Ureter (tissue), 1 donor: ENCODE measurements at places on chromosomes 5 and 9. TPM values are rescaled to one million over a fixed set of nuclear protein-coding genes. Genes with fewer than 3 reads are reported as not detected.

ANKRD34B gene
- not detected for total RNA-seq

ZNF883 gene
- 1.7 TPM for total RNA-seq

IFNA21 gene
- total RNA-seq, result not detected

COL15A1 gene
- 63.2 TPM for total RNA-seq

SLC1A1 gene
- total RNA-seq, result 5.0 TPM

FGF1 gene
- not detected for total RNA-seq

CD274 gene
- 5.4 TPM for total RNA-seq

C6 gene
- 2.5 TPM for total RNA-seq

TRIM7 gene
- 3.0 TPM for total RNA-seq

- DNase-seq, result no peak
These were observed 96.8 kb downstream of the RAPGEF6 start for GRCh38 chr5:131538177-131538593.

DNA sequence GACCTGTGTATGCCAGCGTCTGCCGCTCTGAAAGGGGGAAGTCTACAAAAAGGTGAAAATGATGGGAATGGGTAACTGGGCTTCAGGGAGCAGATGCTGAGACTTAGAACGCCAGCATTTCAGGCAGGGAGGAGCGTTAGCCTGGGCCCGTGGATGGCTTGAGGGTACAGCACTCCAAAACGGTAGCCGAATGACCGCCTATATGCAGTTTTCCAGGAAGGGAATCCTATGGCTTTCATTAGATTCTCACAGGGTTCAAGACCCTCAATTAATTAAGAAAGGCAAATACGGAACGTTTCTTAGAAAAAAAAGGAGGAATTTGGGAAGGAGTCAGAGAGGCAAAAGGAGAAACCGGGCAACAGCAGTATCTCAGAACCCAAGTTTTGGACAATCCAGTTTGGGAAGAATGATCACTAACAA, 639 bp downstream of the AMACR start:
- no peak for DNase-seq

GRCh38 chr9:13934416-13934815, 379.5 kb downstream of the NFIB start:
- no peak for DNase-seq

- no peak for DNase-seq
These were observed 25.2 kb upstream of the ASPN start for GRCh38 chr9:92507496-92507895.

DNA sequence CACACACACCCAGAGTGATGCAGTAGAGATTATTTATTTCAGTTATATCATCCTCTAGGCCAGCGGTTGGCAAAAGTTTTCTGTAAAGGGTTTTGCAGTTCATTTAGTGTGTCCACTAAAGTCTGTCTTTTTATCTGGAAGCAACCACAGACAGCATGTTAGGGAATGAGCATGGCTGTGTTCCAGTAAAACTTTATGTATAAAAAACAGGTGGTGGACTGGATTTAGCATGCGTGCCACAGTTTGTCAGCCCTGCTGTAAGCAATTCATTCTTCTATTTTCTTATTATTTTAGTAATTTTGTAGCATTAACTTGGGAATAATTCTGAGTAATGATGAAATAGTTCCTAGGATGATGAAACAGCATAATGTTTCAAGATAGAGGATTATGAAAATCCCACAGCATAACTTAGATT, 51.7 kb downstream of the CCNH start:
- no peak for DNase-seq

GRCh38 chr5:97022898-97023297, 87.0 kb downstream of the LNPEP start:
- no peak for DNase-seq

DNA sequence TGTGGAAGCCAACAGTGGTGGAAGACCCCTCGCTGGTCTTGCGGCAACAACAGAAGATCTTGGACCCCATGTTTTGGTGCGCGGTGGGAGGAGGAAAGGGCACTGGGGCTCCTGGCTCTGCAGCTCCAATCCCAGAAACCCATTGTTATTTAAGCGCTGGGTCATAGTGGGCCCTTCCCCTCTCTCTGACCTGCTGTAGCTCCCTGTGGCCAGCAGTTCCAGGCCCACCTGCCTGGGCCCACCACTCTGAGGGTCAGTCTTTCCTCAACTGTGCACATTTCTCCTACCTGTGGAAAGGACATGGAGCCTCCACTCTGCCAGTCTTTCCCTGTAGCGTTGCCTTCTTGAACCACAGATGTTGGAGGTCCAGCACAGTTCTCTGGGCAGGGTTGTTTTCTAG, at the start of gene TEX53:
Gene TEX53 (minus strand): TSS at position 101 of the 400 bp plus-strand sequence. CDS start 31 bp downstream, at position 70.
- no peak for DNase-seq

DNA sequence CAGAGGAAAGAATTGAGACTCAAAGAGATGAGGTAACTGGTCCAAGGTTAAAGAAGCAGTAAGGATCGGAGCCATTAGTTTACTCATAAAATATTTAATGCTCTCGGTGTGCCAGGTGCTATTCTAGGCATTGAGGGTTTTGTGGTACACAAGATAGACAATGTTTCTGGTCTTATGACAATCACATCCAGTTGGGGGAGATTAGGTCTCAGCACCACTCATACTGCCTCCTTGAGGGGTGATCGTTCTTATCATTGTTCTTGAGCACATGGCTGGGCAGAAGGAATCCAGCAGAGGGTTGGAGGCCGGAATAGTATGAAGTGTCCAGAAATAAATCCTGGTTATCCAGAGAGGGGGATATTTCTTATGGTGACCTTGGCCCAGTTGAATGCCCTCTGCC, 40.7 kb upstream of the LCP2 start:
- no peak for DNase-seq

DNA sequence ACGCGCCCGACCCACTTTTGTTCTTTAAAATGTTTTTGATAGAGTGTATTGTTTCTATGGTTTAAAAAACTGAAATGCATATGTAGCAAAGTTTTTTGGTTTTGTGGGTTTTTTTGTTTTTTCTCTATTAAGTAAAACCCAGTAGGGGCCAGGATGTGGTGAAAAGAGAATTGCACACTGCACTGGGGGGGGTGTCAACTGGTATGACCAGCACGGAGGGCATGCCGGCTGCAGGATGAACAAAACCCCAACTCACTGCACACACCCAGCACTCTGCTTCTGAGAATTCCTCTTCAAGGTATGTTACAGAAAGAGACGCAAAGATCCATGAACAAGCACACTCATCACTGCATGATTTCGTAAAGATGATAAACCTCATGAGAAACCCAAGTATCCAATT, 75.0 kb downstream of the STK10 start:
- DNase-seq, result no peak

DNA sequence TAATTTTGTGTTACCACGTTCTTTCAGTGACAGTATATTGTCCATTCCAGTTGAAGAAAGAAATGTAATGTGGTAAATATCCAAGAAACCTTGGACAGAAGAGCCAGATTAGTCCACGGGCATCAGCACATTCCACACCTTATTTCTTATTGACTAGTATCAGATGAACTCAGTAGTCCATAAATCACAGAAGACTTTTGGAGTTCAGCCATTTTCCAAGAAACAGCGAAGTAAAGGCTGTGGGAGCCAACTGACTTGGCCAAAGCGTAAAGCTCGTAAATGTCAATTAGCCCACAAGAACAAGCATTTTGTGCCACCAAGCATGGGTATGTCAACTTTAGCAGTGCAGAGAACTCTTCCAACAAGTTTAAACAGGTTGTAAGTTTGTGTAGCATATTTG, 60.2 kb upstream of the STARD4 start:
- DNase-seq, result no peak

- DNase-seq, result no peak
These were observed 57.2 kb downstream of the MEF2C start for GRCh38 chr5:88825584-88826315.

- DNase-seq, result no peak
These were observed 677 bp upstream of the DYNC2I2 start for GRCh38 chr9:128657344-128657704.

GRCh38 chr9:104279535-104280177, 185.5 kb downstream of the SMC2 start:
- DNase-seq, result no peak

DNA sequence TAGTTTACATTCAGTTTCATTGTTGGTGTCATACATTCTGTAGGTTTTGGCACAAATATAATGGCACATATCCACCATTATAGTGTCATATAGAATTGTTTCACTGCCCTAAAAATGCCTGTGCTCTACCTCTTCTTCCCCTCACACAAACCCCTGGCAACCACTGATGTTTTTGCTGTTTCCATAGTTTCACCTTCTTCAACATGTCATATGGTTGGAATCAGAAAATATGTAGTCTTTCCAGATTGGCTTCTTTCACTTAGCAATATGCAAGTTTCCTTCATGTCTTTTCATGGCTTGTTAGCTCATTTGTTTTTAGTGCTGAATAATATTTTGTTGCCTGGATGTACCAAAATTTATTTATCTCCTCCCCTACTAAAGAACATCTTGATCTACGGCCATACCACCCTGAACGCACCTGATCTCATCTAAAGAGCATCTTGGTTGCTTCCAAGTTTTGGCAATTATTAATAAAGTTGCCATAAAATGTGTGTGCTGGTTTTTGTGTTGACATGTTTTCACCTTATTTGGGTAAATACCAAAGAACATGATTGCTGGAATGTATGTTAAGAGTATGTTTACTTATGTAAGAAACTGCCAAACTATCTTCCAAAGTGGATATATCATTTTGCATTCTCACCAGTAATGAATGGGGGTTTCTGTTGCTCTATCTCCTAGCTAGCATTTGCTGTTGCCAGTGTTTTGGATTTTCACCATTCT, 17.0 kb upstream of the CDK20 start:
- DNase-seq, result no peak

DNA sequence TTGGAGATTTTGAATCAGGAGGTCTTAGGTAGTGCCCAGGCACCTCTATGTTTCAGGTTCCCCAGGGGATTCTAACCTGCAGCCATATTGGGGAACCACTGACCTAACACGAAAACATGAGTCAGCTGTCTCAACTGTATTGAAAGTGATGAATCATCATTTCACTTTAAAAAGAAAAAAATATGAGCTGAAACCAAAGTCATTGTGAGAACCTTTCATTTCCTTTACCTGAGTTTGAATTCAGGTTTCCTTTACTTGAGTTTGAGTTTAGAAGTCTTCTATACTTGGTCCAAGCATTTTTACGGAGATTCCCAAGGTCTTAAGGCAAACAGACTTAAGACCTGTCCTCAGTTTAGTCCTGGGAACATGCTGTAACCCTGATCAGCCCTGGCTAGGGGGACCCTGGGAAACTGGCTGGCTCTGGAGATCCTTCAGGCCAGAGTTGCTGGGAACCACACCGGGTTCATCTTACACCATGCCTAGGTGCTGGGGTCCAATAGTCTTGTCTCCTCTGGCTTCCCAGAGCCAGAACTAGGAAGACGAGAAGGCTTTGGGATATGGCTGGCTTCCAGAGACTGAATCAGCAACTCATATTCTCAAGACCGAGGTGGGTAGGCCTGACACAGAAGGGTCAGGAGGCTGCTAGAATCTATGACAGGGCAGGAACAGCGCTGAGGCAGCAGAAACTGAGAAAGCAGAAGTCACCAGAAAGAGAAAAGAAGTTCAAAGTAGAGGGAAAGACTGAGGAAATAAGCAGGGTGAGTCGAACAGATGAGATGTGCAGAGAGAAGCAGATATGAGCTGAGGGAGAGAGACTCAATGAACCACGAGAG, 16.4 kb upstream of the PDCD1LG2 start:
- no peak for DNase-seq

- DNase-seq, result no peak
These were observed 125.0 kb upstream of the STC2 start for GRCh38 chr5:173453167-173453566.

DNA sequence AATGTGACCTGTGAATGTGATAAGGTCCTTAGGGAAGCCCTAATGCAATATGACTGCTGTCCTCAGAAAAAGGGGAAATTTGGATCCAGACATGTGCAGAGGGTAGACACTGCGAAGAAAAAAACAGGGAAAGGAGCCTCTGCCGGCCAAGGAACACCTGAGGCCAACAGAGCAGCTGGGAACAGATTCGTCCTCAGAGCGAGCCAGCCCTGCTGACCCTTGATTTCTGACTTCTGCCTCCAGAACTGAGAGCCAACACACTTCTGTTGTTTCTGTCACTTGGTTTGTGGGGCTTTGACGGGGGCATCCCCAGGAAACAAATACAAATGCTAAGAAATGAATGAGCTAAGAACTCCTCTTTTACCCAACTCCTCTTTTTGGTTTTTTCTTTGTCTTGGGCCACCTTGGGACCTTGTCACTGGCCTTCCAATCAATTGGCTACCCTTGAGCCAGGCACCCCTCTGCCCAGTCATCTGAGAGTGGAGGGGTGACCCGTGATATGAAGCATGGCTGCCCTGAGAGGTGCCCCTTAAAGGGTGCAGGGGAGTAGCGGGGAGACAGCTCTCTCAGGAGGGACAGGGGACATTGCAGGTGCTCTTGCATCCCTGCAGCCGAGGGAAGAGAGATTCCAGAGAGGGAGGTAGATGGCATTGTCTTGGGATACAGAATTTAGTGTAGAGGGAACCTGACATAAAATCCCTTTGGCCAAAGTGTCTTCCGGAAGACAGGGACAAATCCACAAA, 16.9 kb downstream of the TMOD1 start:
- DNase-seq, result no peak

GRCh38 chr9:136372561-136373299, 739 bp downstream of the CARD9 start:
- DNase-seq, result peak; percentile 88

DNA sequence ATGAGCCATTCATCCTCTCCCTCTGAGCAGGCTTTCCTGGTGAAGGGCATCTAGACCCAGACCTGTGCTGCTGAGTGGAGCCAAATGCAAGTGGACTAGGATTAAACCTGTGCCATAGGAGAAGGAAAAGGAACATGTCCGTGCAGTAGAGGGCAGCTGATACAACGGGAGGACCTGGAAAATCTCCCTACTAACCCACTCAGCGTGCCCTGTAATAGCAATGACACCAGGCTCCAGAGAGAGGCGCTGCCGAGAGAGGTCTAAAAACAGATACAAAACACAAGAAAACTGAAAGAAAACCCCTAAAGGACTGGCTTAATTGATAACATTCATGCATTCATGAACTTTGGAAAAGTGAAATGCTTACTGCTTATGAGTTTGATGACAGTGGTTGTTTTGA, 60.8 kb downstream of the PFDN1 start:
- DNase-seq, result no peak

- DNase-seq, result no peak
These were observed 957.8 kb upstream of the TYRP1 start for GRCh38 chr9:11735391-11735790.

DNA sequence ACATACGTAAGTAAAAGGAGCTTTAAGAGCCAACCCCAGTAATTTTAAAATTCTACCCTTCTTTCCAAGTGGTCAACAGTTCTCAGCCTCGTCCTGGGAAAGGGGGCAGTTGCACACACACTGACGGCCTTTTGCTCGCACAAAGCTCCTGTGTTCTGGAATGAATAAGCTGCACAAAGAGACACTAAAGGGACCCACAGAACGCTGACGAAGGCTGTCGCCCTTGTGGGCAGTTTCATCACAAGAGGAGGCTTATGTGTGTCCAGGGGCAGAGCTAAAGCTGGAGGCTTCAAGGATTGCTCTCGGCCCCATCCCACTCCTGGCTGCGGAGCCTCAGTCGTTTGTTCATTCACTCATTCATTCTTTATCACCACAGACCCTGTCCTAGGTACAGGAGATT, 67.0 kb upstream of the NEK6 start:
- DNase-seq, result no peak
